NCI-H1694 treated with DMSO at 0.1 percent for 48 hours (cell line): ENCODE measurements at places on chromosomes 7 and 10.
A peak's percentile ranks its signal among the peaks of the same experiment; 100 is the strongest.

GRCh38 chr7:79770063-79770462 lies 316.6 kb upstream of the MAGI2 start:
- DNase-seq: no peak

DNA sequence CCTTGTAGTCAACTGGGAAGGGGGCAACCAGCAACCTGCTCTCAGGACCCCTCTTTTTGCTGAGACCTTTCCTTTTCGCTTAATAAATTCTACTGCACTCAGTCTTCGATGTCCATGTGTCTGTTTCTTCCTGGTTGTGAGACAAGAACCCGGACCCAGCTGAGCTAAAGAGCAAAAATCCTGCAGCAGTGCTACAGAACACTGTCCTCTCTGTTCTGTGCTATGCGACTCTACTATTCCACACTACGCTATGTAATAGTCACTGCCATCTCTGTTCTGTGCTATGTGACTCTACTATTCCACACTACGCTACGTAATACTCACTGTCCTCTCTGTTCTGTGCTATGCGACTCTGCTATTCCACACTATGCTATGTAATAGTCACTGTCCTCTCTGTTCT lies 34.3 kb downstream of the DIP2C start:
- DNase-seq: no peak

DNA sequence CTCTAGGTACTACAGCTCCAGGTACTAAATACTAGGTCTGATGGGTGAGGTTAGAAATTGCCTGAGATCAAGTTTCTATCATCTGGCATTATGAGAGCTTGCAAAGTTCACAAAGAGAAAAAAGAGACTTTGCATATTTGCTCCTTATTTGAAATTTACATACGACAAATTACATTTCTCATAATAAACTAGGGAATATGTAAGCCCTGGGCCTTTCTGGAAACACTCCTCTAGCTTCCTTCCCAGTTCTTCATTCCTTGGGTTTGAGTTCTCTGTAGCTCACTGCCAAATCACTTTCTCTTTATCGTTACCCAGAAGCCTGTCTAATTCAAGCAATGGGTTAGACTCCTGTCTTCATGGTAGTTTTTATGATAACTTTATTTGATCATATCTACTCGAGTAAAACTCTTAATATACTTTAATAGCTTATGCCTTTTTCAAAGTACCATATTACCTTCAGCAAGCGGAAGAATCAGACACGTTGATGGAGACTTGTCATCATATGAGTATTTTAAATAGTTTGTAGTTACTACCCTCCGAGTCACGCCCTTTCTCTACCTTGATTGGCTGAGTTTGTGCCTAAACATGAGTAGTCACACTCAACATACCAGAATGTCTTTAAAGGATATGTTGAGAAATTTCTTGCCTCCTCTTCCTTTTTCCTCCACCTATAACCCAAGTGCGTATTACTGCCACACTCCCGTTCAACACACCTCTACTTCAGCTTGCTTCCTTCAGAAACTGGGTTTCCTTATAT lies 150.5 kb downstream of the DKK1 start:
- DNase-seq: no peak

- no peak for DNase-seq
These were observed at the start of gene GFRA1 for GRCh38 chr10:116272440-116273283. GFRA1 (minus strand) TSS chr10:116273206; CDS start chr10:116272029, 1,177 bp downstream.

DNA sequence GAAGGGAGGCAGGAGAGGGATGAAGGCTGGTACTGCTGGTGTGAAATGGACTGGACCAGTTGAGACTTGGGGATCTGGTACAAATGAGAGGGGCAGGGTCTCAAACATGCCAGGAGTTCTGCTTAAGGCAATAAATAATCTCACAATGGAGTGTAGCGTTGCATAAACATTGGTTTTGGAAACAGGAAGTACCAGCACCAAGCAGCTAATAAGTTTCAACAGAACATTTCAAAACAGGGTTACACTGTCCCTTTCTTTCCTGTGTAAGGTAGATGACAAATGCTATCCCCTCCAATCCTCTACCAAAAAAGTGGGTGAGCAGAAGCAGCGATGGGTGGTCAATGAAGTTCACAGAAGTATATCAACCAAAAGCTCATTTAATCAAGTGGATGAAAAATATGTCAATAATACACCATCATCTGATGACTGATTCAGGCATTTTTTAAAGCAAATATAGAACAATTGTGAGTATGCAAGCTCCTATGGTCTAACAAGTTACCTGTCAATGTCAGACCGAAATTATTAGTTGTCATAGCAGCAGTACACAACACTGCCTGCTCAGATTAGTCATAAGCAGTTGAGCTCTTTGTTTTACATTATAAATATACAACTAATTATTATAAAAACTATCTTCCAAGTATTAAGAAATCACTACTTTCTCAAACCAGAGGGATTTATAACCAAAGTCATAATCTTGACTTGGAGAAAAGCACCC lies 220.0 kb downstream of the FAM107B start:
- DNase-seq: no peak

DNA sequence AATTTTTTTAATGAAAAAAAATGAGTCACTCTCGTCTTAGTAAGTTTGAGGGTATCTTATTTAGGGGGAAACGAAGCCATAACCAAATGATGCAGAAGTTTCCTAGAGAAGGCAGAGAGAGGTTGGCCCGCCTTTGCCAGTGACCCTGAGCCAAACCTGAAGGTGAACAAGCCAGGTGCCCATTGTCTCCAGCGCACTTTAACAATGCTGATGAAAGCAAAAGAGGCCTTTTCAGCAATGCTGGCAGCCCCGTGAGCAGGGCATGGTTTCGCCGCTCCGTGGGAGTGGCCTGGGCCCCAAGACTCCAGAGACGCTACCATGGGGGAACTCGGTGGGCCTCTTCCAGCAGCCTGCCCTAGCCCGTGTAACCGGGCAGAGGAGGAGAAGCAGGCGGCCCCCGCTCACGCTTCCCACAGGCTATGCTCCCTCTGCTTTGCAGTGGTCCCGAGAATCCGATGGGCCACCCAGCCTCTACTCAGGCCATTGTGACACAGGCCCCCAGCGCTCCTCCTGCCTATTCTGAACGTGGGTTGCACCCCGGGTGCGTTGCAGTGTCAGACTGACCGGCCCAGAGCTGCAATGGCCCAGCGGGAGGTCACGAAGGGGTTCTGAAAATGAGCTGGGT lies 14.0 kb upstream of the UNCX start:
- DNase-seq: no peak

GRCh38 chr7:129875745-129876411 lies 76.9 kb downstream of the UBE2H start:
- DNase-seq: no peak

DNA sequence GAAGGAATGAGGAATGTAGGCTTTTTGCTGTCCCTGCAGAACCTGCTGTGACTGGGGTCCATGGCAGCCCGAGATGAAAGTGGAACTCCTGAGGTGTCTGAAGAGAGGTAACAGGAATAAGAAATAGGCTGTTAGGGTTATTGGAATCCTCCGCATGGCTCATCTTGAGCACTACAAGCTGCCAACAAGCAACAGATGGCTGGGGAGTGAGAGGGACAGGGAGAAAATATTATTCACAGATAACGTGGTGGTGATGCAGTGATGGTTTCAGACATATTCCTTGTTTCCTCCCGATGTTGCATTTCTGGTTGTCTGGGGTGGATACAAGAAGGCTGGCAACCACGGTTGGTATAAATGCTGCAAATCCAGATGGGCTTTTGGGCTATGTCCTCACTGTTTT lies 46.1 kb downstream of the AP3M1 start:
- DNase-seq: no peak

GRCh38 chr7:38655833-38656774 lies 24.9 kb upstream of the AMPH start:
- no peak for DNase-seq

DNA sequence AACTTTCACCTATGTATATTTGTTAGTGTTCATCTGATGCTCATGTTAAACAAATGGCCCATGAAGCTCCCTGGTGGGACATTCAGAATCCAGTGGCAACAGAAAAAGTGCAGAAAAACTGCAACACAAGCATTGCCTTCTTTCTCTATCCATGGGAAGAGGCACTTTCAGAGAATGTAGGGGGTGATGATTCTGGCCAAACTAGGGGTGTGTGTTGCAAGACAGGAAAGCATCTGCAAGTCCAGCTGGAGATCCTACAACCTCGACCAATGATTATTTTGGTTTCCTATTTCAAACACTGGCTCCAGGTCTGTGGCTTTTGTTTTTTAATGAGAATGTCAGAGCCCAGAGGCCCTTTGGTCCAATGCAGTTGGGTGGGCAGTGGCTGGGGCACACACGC lies 198.7 kb downstream of the CXCL12 start:
- no peak for DNase-seq

- peak; percentile 21 for DNase-seq
These were observed 540 bp downstream of the SNX13 start for GRCh38 chr7:17939606-17940301.

GRCh38 chr7:13109201-13109600 lies 421.8 kb downstream of the ARL4A start:
- DNase-seq: no peak

GRCh38 chr10:102413053-102413705 lies 5.4 kb downstream of the PSD start:
- DNase-seq: peak; percentile 46

GRCh38 chr10:90321132-90321816 lies 536.6 kb downstream of the HTR7 start:
- DNase-seq: no peak

GRCh38 chr10:113071446-113071845 lies 121.4 kb downstream of the TCF7L2 start:
- DNase-seq: no peak

GRCh38 chr7:127996253-127997071 lies 34.8 kb downstream of the LRRC4 start:
- no peak for DNase-seq

GRCh38 chr10:77922566-77923179 lies 3.9 kb downstream of the DLG5 start:
- DNase-seq: no peak

- no peak for DNase-seq
These were observed 97.0 kb downstream of the HGF start for GRCh38 chr7:81672872-81673271.

DNA sequence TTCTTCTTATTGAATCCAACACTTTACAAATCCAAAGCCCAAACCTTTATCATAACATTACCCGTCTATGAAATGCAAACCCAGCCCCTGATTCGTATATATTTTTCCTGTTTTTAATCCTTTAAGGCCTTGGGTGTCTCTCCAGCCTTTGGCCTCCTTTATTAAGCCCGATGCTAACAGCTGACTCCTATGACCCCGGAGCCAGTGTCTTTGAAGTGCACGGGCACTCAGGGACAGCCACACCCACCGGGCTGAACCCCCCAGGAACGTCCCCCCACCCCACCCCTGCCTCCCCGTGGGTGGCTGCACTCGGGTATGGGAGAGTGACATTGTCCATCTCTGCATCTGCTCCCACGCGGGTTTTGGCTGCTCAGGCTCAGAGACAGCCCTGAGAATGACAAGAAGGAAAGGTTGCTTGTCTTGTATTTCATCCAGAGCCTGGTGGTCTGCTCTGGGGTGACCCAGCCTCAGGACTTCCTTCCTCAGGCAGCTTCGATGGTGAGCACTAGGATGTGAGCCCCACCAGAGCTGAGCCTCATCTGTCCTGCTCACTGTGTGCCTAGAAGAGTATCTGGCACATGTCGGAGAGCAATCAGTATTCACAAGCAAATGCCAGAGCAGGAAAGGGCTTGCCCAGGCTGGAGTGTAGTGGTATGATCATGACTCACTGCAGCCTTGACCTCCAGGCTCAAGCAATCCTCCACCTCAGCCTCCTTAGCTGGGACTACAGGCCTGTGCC lies 210.4 kb downstream of the SKIDA1 start:
- no peak for DNase-seq

DNA sequence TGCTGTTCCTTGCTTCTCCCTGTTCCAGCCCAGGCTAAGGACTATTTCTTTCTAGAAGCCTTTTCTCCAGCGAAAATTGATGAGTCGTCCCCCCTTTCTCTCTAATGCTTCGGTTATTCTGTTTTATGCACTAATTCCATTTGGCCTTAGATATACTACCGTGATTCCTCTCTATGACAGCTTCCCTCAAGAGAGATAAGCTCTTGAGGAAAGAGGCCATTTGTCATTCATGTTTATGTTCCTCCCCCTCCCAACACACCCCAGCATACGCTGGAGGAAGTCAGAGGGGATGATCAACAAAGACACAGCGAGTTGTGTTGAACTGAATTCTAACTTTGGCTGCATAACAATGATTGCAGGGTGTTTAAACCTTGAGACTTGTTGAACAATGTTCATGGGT lies 198.8 kb downstream of the BMPER start:
- no peak for DNase-seq

- no peak for DNase-seq
These were observed 58.9 kb upstream of the STRIP2 start for GRCh38 chr7:129375141-129375938.
